Adrenal gland (tissue), 19 donors: ENCODE measurements at places on chromosomes 1 and 21. TPM values are rescaled to one million over a fixed set of nuclear protein-coding genes. Genes with fewer than 3 reads are reported as not detected.

The AVPR1B gene
- not detected for total RNA-seq

The ADGRL4 gene
- total RNA-seq = 9.0 TPM

The KIAA1614 gene
- 2.6 TPM for total RNA-seq

The TCHH gene
- 0.19 TPM for total RNA-seq

The GCSAML gene
- not detected for total RNA-seq

- DNase-seq = no peak
Measured at GRCh38 chr21:33898586-33898985, 17.0 kb downstream of the ATP5PO start.

- DNase-seq = no peak
Measured at GRCh38 chr1:51313268-51313852, 17.0 kb downstream of the TTC39A start.

GRCh38 chr21:26050857-26051256 is 119.7 kb downstream of the APP start:
- DNase-seq = no peak

GRCh38 chr1:243490748-243491686 is 235.2 kb downstream of the SDCCAG8 start:
- DNase-seq = no peak

- no peak for DNase-seq
Measured at GRCh38 chr1:245099401-245099800, 55.4 kb upstream of the KIF26B start.

GRCh38 chr1:1129381-1129821 is 13.5 kb upstream of the C1orf159 start:
- no peak for DNase-seq

- no peak for DNase-seq
Measured at GRCh38 chr1:208172423-208173145, 71.6 kb downstream of the PLXNA2 start.

DNA sequence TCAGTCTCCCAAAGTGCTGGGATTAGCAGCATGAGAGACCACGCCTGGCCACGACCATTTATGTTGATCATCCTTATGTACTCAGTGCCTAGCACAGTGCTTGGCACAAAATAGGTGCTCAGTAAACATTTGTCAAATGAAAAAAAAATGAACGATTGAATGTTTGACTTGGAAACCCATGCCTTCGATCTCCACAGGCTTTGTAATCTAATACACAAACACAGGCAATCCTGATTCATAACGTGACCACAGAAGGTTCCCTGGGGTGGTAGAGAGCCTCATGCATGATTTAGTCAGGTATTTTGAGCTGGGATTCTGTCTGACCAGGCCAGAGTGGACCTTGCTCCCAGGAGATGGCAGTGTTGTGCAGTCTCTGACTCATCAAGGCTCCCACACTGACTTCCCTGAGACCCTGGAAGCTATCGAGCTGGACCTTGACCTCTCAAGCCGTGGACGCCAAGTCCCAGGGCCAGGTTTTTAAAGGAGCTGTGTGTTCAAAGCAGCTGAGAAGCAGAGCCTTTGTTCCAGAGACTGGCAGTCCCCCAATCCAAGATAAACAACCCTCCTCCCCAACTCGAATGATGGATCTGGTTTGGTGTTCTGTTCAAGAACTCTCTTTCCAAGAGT is 81.1 kb downstream of the PGM1 start:
- DNase-seq = peak; percentile 81

GRCh38 chr1:218527737-218528136 is 182.6 kb downstream of the TGFB2 start:
- no peak for DNase-seq

DNA sequence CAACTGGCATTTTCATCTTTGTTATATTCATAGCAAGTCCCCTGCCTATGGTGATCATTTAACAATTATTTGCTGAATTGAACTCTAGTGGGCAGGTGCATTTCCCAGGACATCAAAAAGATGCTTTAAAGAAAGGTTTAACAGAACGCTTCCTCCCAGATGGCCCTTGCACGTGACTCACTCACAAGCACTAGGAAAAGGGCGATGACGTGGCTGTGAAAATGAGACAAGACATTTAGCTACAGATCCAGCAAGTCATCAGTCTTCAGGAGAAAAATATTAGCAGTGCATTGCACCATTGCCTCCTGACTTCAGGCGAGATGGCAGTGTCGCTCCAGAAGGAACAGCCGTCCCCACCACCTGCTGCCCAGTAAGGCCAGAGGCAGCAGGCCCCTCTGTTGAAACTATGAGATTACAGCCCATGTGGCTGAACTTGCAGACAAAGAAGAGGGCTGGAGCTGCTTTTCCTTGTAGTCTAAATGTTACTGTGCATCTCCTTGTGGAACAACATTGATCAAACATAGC is 37.2 kb downstream of the DSCAM start:
- no peak for DNase-seq

DNA sequence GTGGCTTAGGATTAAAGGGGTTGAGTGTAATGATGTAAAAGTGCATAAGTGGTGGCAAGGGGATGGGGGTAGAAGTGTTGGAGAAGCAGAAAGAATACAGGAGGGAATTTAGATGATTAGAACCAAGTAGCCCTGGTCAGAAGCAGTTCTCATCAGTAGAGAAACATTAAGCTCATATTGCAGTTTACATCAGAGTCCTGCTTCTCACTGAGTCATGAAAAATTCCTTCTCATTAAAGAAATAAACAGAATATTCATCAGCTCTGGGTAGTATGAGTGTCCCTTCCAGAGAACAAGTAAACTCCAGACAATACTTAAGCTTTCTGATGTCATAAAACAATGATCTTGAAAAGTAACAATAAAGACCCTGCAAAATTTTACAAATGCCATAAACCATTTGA is 36.5 kb downstream of the LRRIQ3 start:
- no peak for DNase-seq

- no peak for DNase-seq
Measured at GRCh38 chr1:161359291-161359690, 8.4 kb downstream of the CFAP126 start.

GRCh38 chr21:41712201-41712600 is 54.7 kb downstream of the RIPK4 start:
- DNase-seq = no peak

DNA sequence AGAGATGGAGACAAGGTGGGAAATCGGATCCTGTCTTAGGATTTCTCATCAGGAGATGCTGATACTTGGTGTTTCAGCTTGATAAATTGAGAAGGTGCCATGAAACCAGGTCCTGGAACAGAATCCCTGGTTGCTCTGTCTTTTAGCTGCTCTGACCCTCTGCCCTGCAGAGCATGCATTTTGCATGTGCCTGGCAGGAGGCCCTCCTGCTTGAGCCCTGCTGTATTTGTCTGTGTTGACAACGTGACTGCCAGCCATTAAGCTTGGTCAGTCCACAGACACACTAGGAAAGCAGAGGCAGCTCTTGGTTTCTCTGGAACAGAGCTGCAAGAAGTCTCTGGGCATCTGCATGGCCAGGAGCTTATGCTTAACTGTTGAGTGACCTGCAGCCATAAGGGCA is 2.5 kb downstream of the SLC25A44 start:
- DNase-seq = no peak

DNA sequence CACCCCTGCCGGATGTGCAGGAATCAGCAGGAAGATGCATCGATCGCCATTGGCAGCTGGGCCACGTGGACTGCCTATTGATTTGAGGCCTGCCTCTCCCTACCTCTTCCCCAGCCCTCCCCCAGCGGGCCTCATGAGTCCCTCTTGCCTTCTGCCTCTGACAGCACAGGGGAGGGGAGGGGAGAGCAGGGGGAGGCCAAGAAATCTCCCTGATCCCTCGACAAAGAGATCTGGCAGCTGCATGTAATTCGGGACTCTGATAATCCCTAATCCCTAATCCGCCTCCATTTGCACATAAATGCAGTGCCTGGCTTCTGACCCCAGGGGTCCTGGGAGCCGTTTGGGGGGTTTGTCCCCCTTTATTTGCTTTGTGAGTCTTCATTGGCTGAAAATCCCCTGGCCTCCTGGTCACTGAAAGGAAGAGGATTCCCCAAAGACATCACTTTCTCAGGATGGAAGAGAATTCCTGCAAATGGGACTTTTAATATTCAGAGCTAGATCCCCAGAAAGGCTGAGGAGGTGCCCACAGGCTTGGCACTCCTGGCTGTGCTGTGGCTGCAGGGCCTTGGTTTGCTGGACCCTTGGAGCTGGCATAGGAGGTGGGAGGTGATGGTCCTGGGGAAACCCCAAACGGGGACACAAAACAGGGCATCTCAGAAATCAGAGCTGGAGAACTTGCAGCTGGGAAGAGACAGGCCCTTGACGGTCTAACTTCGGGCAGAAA is 239.4 kb upstream of the POU3F1 start:
- DNase-seq = no peak

- no peak for DNase-seq
Measured at GRCh38 chr1:180594723-180595122, 36.0 kb downstream of the OVAAL start.

DNA sequence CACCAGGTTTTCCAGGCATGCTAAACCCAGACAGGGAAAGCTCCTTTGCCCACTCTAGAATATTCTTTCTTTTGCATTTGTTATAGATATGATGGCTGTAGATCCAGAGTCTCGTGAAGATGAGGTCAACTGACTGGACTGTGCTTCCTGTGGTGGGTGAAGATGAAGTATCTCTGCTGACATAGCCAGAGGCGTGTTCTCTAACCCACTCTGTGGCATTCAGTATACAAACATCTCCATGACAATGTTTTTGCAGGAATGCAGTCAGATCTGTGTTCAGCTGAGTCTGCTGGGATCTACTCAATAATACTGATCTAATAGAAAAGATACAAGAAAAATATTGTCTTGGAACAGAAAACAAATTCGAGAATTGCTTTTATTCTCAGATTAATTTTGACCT is 11.3 kb downstream of the RWDD2B start:
- no peak for DNase-seq

GRCh38 chr1:42690477-42691156 is 8.4 kb downstream of the YBX1 start:
- DNase-seq = no peak

- no peak for DNase-seq
Measured at GRCh38 chr1:234862360-234862943, 252.5 kb upstream of the IRF2BP2 start.

DNA sequence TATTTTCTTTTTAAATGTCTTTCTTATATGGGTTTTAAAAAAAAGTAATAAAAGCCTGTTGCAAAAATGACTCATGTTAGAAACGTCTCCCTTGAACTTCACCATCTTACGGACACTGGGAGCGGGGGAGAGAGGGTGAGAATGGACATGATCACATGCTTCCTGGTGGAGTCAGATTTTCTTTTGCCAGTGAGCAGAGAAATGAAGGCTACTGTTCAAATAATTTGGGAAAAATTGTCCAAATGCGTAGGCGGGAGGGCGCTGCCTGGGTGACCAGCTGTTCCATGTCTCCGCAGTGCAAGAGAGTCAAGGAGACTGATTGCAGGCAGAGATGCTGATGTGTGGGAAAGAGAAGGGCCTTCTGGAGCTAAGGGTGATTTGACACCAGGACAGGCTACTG is 23.1 kb downstream of the EIF2D start:
- DNase-seq = peak; percentile 84

- DNase-seq = peak; percentile 76
Measured at GRCh38 chr1:207997486-207998268, 86.8 kb upstream of the CD34 start.
